ENCODE measurements at places on chromosomes 1 and 21.
A peak's percentile ranks its signal among the peaks of the same experiment; 100 is the strongest.

DNA sequence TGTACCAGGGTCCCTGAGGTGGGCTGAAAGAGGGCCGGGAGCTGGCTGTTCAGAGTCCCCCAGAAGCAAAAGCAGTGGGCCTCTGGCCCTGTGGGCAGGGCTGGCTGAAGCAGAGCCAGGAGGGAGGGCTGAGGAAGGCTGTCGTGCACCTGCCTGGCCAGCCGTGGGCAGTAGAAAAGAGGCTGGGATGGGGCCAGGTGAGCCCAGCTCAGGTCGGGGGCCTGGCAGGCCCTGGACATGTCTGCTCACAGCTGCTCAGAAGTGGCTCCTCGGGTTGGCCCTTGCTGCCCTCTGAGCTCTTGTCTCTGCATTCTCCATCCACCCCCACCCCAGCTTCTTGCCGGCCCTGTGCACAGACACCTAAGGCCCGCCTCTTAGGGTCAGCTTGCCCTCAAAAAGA, 60.0 kb downstream of the TCP10L start:
- no peak for DNase-seq

- DNase-seq, result no peak
These were observed 178.3 kb upstream of the SYT6 start for GRCh38 chr1:114331936-114332335.

DNA sequence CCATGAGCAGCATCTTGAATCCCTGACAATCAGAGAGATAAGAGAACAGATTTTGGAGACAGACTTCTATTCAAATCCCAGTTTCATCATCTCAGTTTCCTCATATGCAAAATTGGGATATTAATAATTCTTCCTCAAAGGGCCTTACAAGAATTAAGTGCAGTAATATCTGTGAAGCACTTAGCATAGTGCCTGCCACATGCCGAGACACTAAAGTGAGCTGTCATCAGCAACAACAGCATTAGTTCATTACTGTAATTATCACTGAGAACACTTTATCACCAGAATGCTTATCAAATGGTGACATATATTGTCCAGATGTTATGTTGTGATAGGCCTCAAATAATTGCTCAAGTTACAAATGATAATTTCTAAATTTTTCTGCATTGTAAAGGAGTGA, 922 bp upstream of the FCRLB start:
- DNase-seq, result no peak

- no peak for DNase-seq
These were observed 14.1 kb upstream of the STXBP3 start for GRCh38 chr1:108732398-108732797.

DNA sequence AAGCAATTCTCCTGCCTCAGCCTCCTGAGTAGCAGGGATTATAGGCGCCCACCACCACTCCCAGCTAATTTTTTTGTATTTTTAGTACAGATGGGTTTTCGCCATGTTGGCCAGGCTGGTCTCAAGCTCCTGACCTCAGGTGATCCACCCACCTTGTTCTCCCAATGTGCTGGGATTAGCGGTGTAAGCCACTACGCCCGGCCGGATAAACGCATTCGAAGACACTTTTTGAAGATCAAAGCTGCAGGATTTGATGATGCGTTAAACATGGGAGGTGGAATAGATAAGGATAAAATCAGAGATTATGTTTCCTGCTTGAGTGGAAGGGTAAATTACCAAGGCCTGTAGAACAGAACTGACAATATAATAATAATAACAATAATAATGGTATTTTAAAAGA, 389.4 kb upstream of the POU3F1 start:
- DNase-seq, result no peak

- DNase-seq, result no peak
These were observed 51.7 kb downstream of the BACE2 start for GRCh38 chr21:41219498-41220207.

GRCh38 chr1:10257851-10258250, 47.5 kb downstream of the KIF1B start:
- no peak for DNase-seq

GRCh38 chr1:94892604-94893254, 34.2 kb downstream of the CNN3 start:
- DNase-seq, result no peak

DNA sequence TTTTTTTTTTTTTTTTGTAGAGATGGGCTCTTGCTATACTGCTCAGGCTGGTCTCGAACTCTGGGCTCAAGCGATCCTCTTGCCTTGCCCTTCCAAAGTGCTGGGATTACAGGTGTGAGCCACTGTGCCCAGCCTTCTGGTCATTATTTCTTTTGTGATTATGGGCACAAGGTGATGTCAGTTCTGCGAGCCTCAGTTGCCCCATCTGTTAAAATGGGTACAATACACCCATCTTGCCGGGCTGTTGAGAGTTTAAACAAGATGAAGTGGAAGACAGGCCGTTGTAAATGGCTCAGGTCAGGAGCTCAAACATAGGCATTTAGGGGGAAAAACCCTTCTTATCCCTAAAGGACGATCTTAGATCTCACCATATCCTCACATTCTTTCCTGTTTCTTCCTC, 53.7 kb upstream of the WNT4 start:
- no peak for DNase-seq

DNA sequence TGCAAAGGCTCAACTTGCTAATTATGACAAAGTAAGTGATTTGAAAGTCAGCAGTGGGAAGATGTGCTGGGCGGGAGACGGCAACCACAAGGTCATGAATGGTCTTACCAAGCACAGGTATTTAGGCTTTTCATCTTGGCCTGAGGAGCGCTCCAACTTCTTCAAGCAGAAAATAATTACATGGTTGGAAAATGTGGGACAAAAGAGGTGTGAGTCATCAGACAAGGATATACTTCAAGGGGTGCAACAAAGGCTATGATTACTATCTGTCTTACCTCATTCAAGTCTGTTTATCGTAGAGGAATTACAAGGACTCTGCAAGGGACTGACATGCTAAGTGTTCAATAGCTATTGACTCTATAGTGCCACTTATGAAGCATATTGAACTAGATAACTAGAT, 2005.7 kb downstream of the MRPL39 start:
- no peak for DNase-seq

- DNase-seq, result no peak
These were observed 353.6 kb downstream of the BRINP3 start for GRCh38 chr1:190124068-190124467.

DNA sequence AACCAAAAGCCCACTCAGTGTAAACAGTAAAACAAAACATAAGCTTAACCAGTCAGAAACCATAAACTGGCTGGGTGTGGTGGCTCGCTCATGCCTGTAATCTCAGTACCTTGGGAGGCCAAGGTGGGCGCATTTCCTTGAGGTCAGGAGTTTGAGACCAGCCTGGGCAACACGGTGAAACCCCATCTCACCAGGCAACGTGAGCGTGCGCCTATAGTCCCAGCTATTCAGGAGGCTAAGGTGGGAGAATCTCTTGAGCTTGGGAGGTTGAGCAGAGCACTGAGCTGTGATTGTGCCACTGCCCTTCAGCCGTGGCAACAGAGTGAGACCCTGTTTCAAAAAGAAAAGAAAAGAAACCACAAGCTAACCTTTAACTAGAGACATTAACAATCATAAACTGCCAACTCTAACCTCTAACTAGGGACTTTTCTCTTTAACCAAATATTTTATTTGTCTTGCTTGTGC, 13.1 kb upstream of the PRRC2C start:
- DNase-seq, result no peak

- DNase-seq, result no peak
These were observed 1.6 kb downstream of the COL6A2 start for GRCh38 chr21:46099476-46099875.

GRCh38 chr1:157139052-157139715, 989 bp upstream of the ETV3 start:
- DNase-seq, result no peak

DNA sequence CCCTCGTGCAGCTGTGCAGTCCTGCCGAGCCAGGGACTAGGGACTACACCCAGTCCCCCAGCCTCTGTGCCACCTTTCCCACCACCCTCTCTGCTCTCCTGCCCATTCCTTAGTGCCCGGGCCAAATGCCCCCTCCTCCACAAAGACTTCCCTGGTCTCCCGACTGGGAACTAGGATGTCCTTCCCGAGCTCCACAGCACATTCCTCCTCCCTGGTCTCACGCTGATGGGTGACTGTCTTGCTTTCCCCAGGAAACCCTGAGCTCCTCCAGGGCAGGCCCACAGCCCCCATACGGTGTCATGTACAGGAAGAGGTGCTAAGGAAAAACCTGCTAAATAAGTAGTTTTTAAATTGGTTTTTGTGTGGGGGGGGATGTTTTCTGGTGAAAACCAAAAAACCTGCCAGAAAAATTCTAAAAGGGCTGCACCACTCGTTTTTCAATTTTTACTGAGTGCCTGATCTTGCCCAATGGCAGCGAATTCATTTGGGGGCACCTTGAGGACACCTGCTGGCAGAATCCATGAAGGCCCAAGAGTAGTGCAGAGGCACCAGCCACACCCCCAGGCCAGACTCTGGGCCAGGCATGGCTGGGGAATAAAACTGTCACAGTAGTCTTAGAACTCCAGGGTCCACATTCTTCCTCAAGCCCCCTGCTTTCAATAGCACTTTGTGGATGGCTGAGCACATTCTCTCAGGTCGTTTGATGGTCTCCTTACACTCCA, 50.4 kb downstream of the GLIS1 start:
- no peak for DNase-seq

GRCh38 chr1:117676615-117677130, 70.8 kb downstream of the TENT5C start:
- no peak for DNase-seq

DNA sequence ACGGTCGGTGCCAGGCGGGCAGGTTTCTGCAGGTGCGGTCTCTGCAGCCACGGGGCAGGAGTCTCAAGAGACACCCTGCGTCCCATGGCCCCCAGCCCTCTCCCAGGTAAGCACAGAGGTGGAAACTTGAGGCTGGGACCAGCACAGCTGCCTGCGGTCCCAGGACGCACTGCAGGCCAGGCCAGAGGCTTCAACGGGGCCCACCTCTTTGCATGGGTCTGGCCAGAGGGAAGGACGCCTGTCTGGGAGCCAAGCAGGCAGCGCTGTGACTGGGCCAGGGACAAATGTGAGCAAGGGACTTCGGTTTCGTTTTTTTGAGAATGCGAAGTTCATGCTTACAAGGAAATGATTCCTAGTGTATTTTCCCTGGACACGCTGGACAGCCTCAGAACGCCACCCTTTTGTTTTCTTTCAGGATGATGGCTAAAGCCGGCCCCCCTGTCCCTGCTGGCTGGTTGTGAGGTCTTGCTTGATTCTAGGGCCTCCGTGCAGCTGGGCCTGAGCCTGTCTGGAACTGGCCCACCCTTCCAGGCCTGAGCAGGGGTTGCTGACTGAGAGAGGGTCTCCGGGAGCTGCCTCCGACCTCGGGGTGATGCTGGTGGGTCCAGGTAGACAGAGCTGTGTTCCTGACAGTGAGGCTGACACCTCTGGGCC, 38.3 kb downstream of the MORN1 start:
- DNase-seq, result no peak

DNA sequence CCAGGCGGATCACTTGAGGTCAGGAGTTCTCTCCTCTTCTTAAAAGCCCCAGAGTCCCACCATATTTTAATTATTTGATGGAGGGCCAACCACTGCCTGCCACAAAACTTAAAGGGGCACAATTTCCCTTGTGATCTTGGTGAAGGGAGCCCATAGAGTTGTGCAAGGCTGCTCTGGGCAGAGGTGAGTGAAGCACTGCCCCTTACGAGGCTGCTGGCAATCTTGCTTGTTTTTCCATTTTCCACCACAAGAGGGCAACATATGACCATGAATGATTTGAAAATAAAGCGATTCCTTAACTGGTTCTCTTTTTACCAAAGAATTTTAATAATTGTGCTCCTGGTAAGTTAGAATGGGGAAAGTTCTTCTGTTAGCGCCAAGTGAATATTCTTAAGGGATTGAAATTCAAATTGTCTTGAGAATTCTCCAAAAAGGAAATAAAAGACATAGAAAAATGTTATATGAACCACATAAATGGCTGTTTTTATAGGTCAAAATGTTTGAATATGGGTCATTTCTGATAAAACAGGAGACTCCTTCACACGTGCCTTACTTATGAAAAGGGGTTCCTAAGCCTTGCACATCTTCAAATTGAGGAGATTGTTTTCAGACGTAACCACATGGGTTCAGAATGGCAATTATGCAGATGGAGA, 22.7 kb downstream of the PGM1 start:
- peak; percentile 5 for DNase-seq

- no peak for DNase-seq
These were observed 637 bp downstream of the PLXNA2 start for GRCh38 chr1:208243527-208243966.

- no peak for DNase-seq
These were observed 54.7 kb downstream of the ASH1L start for GRCh38 chr1:155507945-155508344.

GRCh38 chr1:217261636-217262035, 369.3 kb downstream of the GPATCH2 start:
- DNase-seq, result no peak

GRCh38 chr1:166064313-166064926, 102.4 kb downstream of the FAM78B start:
- no peak for DNase-seq

- DNase-seq, result no peak
These were observed 10.5 kb downstream of the C1orf167 start for GRCh38 chr1:11772458-11772857.

DNA sequence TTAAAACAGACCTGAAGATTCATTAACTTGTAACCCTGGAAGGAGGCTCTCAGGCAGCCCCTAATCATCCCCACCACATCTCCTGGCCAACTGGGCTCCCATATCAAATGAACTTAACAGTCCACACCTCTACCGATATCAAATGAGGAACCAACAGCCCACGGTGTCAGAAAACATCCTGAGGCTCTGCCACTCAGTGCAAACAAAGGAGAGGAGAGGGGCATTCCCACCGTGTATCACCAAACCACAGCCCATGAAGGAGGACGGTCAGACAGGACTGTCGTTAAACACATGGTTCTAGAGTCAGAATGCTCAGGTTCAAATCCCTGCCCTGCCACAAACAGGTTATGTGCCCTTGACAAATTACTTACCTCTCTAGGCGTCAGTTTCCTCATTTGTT, 52.5 kb downstream of the ERI3 start:
- no peak for DNase-seq

- no peak for DNase-seq
These were observed 12.4 kb downstream of the RNF220 start for GRCh38 chr1:44417351-44418021.

GRCh38 chr1:184860535-184860934, 105.9 kb upstream of the EDEM3 start:
- DNase-seq, result no peak

All from activated CD8-positive, alpha-beta memory T cell treated with anti-CD3 and anti-CD28 coated beads for 1 hour (primary cell).